Right lobe of liver (tissue), 6 donors: ENCODE measurements at places on chromosomes 3 and 15. TPM values are rescaled to one million over a fixed set of nuclear protein-coding genes. Genes with fewer than 3 reads are reported as not detected.

DNA sequence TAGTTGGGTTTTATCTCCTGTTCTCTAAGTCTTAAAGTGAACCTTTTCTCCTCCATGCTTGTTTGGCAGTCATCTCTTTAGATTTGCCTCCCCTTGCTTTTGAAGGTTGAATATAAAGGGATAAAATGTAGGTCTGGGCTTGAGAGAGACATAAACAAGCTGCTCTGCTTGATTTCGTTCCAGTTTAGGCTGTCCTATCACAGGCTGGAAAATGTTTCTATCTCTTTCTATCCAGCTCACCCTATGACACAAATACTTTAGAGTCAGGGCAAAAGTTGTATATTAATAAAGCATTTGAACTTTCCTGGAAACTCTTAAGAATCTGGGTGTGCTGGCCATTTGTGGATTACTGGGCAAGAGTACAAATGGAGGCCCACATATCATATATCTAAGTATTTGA lies 29.5 kb upstream of the ZBBX start:
- DNase-seq, result no peak

- no peak for DNase-seq
These were observed 560.5 kb downstream of the NR2F2 start for GRCh38 chr15:96891046-96891445.

GRCh38 chr3:26967501-26967900 lies 344.9 kb downstream of the LRRC3B start:
- no peak for DNase-seq

- no peak for DNase-seq
These were observed 773.2 kb downstream of the OTOL1 start for GRCh38 chr3:162269636-162270458.

SYNM gene
- 1.6 TPM for total RNA-seq

CISH gene
- 19.5 TPM for total RNA-seq

ITIH4 gene
- 1,723 TPM for total RNA-seq

TYRO3 gene
- total RNA-seq, result 1.6 TPM
